ENCODE measurements at places on chromosomes 6 and 20.

- DNase-seq: no peak
These were observed 220.8 kb downstream of the PREX1 start for GRCh38 chr20:48606841-48607543.

GRCh38 chr20:48763216-48763914, 64.4 kb downstream of the PREX1 start:
- no peak for DNase-seq

- DNase-seq: no peak
These were observed 6.3 kb downstream of the SDCBP2 start for GRCh38 chr20:1322511-1323245.

- no peak for DNase-seq
These were observed 21.4 kb downstream of the CYP24A1 start for GRCh38 chr20:54152227-54153040.

GRCh38 chr6:49713346-49713745, at the start of gene CRISP2:
TSS of gene CRISP2 (minus strand) at chr6:49713543. CDS start at chr6:49709196, 4,347 bp downstream.
- no peak for DNase-seq

- no peak for DNase-seq
These were observed 64.2 kb downstream of the FKBP5 start for GRCh38 chr6:35624341-35625070.
